ENCODE measurements at places on chromosomes 1 and 21.

- no peak for DNase-seq
These were observed 59.1 kb upstream of the PDC start for GRCh38 chr1:186519982-186520381.

- DNase-seq, result no peak
These were observed 21.6 kb upstream of the TRAF5 start for GRCh38 chr1:211305044-211305443.

DNA sequence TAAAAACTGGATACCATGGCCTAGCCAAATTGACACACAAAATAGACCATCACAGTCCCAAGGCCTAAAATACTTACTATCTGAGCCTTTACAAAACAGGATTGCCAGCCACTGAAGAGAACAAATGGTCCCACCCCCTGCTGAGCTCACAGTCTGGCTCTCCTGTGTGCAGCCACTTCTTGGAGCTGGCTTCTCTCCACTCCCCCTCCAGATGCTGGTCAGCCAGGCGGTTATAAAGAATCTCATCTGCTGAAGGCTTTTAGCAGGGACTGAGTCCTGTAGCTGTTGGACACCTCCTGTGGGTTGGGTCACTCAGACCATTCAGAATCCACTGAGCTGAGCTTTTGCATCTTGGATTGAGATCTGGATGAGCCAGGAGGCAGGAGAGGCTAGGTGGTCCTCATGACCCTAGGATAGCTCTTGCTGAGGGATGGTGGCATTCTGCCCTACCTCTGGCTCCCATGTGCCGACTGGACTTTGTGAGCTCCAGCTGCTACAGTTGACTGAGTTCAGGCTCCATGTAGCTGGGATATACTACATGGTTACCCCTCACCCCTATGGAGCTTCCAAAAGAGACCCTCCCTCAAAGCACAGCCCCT lies 16.1 kb downstream of the OXCT2 start:
- DNase-seq, result no peak

- DNase-seq, result no peak
These were observed 13.9 kb downstream of the ARID4B start for GRCh38 chr1:235313931-235314678.

- peak; percentile 42 for DNase-seq
These were observed 12.4 kb upstream of the TNFSF18 start for GRCh38 chr1:173063171-173063570.

DNA sequence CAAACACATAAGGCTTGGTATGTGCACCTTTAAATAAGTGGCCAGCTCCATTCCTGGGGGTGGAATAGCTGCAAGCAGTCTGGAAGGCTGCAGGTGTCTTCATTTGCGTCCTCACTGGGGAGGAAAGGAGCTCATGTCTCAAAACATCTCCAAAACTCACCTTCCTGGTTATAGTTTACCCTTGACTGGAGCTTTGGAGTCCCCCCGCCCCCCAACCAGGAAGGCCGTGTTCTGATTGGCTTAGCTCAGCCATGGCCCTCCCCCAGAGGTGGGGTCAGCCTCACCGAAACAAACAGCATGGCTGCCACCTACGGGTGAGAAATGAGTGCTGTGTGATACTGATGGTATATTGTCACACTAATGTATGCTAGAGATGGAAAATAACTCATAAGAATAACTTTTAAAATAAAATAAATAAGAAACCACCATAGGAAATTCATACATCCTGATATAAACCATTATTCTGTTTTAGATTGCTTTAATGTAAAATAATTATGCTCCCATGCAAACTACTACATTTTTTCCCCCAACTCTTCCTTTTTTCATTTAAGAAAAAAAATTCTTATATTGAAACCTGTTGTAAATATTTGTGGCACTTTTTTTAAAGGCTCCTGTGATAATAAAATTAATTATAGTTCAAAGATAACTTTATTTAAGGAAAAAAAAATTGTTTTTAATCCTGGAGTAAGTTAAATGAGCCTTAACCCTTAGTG lies 90.8 kb downstream of the ZP4 start:
- no peak for DNase-seq

GRCh38 chr1:110211496-110212168 lies 1.5 kb downstream of the KCNC4 start:
- DNase-seq, result peak; percentile 27

GRCh38 chr1:45792744-45793143 lies 10.7 kb upstream of the MAST2 start:
- DNase-seq, result no peak

- no peak for DNase-seq
These were observed 108.0 kb downstream of the DUSP10 start for GRCh38 chr1:221633841-221634409.

GRCh38 chr21:39048574-39048973 lies 134.7 kb downstream of the PSMG1 start:
- no peak for DNase-seq

- peak; percentile 41 for DNase-seq
These were observed 373.0 kb upstream of the ADAMTS5 start for GRCh38 chr21:27339902-27340301.

DNA sequence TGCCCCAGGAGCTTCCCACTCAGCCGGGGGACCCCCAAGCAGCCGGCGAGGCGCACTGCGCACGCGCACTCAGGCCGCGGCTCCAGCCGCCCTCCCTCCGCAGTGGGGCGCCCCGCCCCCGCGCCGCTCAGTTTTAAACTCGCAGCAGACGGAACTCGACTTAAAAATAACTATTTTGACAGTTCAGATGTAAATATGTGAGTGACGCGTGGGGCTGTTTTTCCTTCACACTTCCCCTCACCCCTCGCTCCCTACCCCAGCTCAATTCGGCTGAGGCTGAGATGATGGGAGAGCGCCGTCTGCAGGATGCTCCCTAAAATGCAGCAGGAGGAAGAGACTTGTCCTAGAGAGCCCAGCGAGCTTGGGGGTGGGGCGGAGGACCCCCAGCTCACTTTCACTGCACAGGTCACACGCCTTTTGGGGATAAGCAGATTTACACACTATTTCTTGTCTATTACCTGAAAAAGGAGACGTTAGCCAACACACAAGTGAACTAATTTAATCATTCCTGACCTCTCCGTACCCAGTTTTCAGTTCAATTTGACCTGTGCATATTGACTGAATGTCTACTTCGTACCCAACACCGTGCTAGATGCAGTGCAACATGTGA lies 8.9 kb upstream of the LEMD1 start:
- DNase-seq, result peak; percentile 89

DNA sequence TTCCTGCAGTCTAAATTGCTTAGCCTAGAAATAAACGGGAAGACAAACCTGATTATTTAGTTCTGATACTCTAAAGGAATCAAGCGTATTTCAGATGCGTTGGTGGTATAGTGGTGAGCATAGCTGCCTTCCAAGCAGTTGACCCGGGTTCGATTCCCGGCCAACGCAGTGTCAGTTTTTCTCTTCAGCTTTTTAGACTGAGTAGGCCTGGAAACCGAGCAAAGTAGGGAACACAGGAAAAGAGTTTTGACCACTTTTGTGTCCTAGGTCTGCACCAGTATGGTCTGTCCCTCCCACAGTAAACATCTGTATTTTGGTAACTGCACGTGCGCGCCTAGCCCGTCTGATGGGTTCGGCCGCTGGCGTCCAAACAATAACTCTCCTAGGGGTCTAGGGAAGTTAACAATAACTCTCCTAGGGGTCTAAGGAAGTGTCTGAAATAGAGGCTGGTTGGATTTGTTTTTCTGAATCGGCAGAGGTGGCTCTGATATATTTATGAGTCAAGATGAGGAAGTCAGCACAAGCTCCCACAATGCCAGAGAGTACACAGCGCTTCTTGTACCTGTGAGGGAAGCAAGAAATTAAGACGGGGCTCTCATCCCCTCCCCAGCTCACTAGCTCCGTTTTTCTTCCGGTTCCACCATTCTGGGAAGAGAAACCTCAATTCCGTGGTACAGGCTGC lies 15.6 kb upstream of the HJV start:
- DNase-seq, result peak; percentile 97

- DNase-seq, result no peak
These were observed 21.4 kb downstream of the CNIH3 start for GRCh38 chr1:224637515-224637914.

DNA sequence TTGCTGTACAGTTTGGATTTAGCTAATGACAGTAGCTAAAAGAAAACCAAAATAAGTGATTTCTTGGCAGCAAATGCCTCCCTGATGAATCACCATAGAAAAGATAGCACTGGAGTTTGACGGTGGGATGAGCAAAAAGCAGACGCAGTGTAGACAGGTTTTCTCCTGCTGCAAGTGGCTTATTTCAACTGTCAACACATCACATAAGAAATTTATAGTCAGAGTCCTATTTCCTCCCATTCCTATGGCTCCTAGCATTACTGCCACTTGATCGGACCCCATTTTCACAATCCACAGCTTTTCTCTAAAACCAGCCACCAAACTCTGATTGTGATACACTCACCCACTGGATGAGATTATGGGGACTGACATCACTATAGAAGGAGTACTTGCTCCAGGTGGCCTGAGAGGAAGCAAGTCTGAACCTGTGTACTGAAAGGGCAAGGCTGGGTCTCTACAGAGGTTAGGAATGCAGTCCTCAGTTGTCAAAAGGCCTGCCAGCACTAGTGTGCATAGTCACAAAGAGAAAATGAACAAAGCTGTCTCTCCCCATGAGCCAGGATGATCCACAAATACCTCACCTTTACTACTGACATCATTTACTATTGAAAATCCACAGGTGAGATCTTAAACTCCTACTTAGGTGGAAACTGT lies 359.8 kb downstream of the LTN1 start:
- DNase-seq, result no peak

DNA sequence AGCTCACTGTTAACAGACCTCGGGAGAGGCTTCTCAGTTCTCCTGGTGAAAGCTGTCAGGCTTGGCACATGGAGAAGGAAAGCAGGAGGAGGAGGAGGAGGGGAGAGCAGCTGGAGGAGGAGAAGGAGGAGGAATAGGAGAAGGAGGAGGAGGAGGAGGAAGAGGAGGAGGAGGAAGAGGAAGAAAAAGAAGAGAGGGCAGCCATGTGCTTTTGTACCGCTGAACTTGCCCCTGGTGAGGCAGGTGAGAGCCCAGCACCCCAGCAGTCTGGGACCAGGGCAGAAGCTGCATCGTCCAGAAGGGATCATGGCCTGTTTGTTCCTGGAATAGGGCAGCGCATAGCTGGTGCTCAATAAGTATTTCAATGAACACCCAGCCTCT lies 21.3 kb upstream of the GRHL3 start:
- DNase-seq, result no peak

GRCh38 chr1:194295685-194296084 lies 1109.3 kb upstream of the B3GALT2 start:
- no peak for DNase-seq

GRCh38 chr1:58065520-58065919 lies 481.0 kb downstream of the OMA1 start:
- DNase-seq, result no peak

DNA sequence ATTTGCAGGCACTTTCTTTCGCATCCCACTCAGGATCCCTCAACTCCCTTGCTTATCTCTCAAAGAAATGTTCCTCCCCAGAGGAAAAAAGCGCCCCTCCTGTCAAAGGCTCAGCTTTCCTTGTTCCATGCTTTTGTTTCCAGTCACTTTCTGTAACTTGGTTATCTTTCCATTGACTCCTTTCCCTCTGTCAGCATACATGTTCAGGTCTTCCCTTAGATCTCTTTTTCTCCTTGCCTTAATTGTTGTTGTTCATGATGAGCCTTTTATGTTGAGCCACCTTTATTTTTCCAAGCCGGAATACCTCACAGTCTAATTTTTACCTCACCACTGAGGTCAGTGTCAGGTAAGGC lies 46.5 kb upstream of the PODN start:
- no peak for DNase-seq

DNA sequence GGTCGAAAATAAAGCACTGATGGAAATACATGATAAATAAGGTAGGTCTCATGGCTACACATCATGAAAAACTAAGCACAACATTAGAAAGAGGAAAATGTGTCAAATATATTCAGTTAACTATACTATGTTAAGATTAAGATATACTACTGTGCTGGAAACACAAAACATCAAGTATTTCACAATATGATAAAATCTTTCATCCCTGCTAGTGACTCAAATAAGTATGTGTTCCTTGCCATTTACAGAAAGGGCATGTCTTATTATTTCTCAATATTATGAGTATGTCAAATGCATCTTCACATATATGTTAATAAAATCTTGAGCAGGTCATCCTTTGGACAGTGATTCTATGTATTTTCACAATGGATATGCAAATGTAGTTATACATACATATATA lies 1260.1 kb upstream of the ADGRL2 start:
- DNase-seq, result no peak

GRCh38 chr1:99305626-99306025 lies 41.3 kb downstream of the PLPPR4 start:
- no peak for DNase-seq

DNA sequence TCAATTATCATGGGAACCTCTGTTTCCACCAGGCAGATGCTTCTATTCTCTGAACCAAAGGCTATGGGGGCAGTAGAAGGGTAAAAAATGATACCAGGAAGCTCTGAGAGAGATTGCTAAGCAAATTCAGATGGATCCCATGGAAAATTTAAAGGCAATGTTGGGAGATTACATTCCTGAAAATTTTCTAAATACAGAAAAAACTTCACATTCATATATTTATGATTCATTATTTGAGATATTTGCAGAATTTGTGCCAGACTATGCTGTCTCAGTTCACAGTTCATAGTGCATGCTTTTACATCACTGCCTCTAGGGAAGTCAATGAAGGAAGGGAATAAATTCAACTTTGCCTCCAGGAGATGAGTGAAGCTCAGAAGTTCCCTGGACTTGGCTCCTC lies 57.5 kb downstream of the KCNT2 start:
- DNase-seq, result no peak

Data from brain (organoid and tissue), 16 donors.